ENCODE measurements at places on chromosomes 1 and 21.

- DNase-seq = no peak
Observed at GRCh38 chr1:157235307-157235706, 97.1 kb upstream of the ETV3 start.

DNA sequence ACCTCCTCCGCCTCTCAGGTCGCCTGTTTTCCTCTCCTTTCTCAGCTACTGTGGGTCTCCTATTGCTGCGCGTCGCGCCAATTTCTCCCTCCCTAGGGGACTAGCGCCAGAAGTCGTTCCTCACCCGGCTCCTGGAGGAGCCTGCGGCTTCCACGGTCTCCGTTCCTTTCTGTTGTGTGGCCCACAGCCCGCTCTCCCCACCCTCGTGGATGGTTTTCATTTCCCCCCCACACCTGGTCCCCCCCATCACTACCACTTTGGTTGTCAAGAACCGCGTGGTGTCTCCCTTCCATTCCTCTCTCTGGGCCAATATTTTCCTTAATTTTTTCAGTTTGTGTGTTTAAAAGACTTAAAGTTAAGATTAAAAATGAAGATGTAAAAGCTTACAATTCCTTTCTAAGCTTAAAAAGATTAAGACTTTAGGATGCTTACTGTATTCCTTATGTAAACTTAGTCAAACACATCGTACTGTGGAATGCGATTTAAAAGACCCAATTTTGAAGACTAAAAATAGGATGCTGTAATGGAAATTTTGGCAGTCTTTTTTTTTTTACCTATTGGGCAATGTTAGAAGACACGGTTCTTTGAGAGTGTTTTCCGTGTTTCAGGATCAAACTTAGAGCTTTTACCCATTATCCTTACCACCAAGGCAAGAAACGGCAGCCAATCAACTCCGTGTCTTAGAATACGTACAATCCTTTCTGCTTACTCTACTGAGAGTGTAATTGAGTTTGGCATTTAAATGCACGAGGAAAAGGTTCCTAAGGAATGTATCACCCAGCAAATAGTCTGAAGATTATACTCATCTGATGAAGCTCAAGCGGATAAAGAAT lies 773 bp downstream of the CNST start:
- no peak for DNase-seq

GRCh38 chr1:46011121-46011695 lies 121.2 kb downstream of the PIK3R3 start:
- no peak for DNase-seq

DNA sequence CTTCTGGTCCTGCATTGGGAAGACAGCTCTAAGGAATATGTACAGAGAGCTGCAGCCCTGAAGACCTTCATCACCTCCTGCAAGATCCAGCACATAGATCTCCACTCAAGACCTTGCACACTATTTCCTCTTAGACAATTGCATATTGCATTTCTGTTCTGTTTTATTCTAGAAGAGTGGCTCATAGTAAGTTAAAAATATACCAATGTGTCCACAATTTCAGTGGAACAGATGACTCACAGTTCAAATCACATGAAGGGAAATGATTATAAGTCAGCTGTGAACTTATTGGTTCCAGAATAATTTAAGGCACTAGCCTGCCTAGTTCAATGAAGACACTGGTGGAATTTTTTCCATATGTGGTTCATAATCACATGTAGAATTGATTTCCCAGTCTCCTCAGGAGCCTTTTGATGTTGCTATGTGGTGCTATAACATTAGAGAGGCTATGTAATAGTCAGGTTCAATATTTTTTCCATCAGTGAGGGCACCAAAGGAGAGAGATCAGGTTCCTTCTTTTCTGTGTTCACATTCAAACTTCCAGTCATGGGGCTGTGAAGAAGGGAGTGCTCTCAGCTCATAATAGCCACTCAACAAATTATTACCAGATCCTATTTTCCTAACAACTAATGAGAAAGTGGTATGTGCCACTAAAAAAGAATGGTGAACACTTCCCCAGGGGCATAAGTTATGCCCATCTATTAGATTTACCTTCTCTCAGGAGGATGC lies 9.8 kb upstream of the AK5 start:
- no peak for DNase-seq

DNA sequence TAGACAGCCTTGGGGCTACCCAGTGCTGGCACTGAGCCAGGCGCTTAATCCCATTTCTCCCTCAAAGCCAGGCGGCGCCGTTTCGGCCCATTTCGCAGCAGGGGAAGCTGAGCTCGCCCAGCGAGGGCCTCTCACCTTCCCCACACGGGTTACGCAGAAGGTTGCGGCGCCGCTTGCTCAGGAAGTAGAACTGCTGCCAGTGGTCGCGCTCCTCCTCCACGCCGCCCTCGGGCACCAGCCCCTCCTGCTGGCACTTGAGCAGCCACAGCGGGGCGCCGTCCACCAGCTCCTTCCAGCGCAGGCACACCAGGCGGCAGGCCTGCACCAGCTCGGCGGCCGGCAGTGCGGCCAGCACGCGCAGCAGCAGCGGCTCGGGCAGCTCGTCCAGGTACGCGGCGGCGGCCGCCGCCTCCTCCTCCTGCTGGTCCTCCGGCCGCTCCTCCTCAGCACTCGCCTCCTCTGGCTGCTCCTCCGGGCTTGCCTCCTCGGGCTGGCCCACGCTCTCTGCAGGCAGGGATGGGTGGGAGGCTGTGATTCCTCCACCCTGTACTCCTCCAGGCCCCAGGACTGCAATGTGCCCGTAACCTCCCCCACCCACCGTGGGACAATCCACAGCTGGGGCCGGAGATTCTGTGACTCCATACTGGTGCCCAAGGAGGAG lies 3.8 kb downstream of the FBXO2 start:
- DNase-seq = no peak

Measured in H54 (cell line).